HTR-8/SVneo (cell line): ENCODE measurements at places on chromosomes 13 and 19.

DNA sequence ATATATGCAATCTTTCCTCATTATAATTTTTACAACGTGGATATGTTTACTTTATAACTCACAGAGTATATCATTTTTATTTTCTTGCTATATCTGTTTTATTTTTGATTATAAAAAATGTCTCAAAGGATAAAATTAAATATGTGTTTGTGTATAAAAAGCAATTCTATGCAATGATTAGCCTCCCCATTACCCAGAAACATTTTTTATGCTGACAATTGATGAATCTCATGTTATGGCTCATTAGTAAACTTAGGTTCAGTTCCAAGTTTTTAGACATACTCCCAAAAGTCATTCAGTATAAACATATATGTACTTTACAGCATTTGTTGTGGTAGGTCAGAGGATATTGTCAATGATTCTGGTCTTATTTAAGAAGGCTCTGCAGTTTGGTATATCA lies 540.1 kb upstream of the SPRY2 start:
- DNase-seq = no peak

DNA sequence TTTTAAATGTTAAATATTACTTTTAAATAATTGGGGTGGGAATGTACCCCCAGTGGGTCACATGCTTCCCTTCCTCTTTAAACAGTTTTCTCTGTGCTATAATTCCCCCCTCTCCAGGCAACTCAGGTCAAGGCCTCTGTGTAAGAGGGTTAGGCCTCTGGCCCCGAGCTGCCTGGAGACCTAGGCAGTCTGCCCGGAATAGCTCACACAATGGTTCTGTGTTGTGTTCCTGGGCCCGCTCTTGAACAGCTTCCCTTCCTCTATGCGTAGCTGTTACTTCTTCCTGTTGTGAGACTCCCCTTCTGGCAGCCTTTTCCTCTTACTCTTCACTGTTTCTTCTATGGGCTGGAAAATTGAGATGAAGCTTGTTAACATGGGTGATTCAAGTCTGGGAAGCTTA lies 14.8 kb upstream of the ZNF492 start:
- no peak for DNase-seq

- no peak for DNase-seq
Observed at GRCh38 chr19:49247676-49248075, 77.3 kb downstream of the SLC6A16 start.

DNA sequence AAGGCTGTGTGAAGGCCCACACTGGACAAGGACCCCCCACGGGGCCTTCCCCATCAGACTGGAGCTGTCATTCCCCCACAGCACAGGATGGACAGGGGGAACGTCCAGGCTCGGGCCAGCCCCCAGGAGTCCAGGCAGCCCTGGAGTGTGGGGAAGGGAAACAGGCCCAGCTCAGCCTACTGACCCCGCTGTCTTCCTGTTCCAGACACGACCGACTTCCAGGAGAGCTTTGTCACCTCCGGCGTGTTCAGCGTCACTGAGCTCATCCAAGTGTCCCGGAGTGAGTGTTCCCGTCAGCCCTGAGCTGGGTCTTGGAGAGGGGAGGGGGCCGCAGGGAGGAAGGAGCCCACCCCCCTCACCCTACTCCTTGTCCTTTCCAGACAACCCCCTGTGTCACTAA lies 47.0 kb downstream of the SMIM24 start:
- DNase-seq = no peak

DNA sequence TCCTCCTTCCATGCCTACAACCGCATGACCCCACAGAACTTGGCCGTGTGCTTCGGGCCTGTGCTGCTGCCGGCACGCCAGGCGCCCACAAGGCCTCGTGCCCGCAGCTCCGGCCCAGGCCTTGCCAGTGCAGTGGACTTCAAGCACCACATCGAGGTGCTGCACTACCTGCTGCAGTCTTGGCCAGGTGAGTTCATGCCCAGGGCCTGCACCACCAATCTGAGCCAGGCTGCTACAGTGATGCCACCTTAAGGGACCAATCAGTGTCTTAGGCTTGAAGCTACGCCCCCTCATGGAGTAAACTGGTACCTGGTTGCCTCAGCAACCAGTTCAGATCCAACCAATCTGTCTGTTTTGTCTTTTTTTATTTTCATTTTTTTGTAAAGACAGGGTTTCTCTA lies 5.2 kb downstream of the SYDE1 start:
- no peak for DNase-seq

DNA sequence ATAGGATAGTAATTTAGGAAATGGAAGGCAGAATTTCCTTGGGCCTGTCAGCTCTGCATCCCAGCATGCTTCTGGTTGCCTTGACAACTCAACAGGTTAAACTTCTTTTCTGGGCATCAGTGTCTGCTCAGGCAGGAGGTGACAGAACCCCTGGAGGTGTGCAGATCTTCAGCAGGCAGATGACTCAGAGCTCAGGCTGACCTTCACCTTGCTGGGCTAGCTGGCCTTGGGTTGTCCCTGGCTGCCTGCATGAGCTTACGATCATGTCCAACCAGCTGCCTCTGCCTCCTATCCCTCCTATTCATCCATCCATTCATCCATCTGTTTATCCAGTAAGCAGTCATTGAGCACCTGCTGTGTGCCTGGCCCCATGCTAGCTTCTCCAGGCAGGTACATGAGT lies 81.2 kb upstream of the KCTD15 start:
- no peak for DNase-seq

DNA sequence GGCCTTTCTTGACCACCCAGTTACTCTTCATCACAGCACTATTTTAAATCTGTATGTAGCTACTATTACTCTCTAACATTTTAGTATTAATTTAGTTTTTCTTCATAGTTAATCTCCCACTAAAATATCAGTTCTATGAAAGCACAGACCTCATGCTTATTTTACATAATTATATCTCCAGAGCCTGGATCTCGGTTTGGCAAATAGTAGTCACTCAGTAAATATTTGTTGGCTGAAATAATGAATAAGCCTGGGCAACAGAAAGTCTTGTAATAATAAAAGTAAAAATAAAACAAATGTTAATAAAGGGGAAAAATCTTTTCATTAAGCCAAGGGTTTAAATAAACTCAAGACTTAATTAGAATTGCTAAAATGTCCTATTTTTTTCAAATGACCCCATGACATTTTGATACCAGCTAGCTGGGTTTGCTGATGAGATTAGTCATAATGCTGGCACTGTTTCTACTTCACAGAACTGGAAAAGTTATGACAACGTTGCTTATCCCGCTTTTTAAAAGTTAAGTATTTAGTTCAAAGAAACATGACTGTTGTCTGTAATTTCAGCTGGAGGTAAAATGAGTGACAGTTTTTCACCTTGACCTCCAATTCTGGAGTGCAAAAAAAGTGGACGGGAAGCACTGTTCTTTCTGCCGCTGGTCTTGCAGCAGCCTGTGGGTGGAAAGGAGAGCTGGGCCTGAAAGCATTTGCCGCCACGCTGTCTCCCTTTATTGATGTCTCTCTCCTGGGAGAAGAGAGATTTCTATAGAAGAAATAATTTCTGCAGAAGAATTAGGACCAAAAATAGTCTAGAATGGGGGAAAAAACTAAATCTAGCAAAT lies 85.2 kb upstream of the SPATA13 start:
- no peak for DNase-seq

DNA sequence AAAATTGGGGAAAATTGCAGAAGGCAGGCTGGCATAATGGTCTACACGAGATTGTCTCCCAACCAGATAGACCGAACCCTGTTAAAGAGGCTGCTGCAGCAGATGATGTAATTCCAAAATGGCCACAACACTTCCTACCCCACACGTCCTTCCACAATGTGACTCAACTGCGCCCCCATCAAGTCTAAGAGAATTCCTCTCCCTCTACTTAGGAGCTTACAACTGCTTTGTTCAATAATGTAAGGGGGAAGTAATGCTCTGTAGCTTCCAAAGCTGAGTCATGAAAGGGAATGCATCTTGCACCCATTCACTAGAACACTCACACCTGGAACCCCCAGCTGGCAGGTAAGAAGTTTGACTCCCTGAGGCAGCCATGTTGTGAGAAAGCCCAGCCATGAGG lies 117.8 kb upstream of the IRS2 start:
- DNase-seq = no peak

DNA sequence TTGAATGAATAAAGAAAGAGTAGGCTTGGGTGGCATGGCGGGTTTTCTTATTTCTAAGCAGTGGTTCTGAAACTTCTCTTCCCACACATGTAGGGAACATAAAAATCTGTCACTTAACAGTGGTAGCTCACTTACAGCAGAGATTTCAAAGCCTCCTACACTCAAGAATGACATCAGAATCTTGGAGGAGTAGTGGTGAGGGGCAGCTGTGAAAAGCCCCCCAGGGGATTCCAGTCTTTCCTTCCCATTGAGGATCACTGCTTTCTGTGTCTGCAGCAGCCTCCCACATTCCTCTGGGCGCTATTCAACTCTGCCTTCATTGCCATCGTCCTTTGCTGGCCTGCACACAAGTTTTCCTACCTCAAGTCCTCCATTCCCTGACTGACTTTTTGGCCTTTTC lies 8.6 kb upstream of the NEK5 start:
- no peak for DNase-seq

GRCh38 chr19:10510301-10510802 lies 6.9 kb downstream of the S1PR5 start:
- DNase-seq = peak; percentile 62

DNA sequence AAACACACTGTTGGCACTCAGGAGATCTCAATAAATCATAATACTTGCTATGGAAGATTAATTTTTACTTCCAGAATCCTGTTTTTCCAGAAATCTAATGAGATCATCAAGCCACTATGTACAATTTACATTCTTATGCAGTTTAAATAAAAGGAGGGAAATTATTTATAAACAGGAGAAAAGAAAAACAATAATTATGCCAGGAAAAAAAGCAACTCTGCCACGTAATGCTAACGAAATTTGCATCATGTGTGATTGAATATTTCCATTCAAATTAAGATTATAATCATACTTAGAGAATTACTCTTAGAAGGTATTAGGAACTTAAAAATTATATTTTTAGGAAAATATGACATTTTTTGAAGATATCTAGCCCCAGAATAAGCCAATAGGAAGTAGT lies 13.0 kb downstream of the FAM124A start:
- DNase-seq = no peak

GRCh38 chr19:41689993-41690800 lies 2.1 kb upstream of the CEACAM7 start:
- DNase-seq = no peak

GRCh38 chr13:42804244-42804874 lies 23.0 kb downstream of the FAM216B start:
- DNase-seq = no peak

- no peak for DNase-seq
Observed at GRCh38 chr19:38809592-38810252, 3.0 kb downstream of the LGALS4 start.

GRCh38 chr13:46166224-46166584 lies 15.8 kb downstream of the LCP1 start:
- DNase-seq = no peak

DNA sequence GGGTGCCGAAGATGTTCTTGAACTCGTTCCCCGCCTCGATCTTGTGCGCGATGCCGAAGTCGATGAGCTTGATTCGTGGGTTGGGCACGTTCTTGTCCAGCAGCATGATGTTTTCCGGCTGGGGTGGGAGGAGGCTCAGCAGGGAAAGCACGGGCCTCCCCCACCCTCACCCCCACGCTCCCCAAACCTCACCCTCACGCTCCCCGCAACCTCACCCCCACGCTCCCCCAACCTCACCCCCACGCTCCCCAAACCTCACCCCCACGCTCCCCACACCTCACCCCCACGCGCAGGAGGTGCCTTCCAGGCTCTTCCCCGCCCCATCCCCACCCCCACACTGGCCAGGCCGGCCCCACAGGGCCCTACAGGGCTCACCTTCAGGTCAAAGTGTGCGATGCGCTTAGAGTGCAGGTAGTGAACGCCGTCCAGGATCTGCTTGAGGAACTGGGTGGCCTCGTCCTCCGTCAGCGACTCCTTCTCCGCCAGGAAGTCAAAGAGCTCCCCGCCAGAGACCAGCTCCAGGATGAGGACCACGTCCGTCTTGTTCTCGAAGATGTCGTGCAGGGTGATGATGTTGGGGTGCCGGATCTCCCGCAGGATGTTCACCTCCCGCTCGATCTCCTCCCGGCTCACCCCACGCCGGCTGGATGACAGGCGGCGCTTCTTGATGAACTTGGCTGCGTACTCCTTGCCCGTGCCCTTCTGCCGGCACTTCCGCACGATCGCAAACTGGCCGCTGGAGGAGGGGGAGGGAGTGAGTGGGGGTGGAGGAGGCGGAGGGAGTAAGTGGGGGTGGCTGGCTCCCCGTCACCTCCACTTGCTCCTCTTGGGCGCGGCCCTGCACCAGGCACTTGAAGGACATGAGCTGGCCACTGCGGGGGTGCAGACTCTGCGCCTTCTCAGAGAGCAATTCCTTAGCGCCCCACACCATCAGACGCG lies 6.4 kb downstream of the DAPK3 start:
- DNase-seq = no peak
